ENCODE measurements at places on chromosomes 3 and 15.

DNA sequence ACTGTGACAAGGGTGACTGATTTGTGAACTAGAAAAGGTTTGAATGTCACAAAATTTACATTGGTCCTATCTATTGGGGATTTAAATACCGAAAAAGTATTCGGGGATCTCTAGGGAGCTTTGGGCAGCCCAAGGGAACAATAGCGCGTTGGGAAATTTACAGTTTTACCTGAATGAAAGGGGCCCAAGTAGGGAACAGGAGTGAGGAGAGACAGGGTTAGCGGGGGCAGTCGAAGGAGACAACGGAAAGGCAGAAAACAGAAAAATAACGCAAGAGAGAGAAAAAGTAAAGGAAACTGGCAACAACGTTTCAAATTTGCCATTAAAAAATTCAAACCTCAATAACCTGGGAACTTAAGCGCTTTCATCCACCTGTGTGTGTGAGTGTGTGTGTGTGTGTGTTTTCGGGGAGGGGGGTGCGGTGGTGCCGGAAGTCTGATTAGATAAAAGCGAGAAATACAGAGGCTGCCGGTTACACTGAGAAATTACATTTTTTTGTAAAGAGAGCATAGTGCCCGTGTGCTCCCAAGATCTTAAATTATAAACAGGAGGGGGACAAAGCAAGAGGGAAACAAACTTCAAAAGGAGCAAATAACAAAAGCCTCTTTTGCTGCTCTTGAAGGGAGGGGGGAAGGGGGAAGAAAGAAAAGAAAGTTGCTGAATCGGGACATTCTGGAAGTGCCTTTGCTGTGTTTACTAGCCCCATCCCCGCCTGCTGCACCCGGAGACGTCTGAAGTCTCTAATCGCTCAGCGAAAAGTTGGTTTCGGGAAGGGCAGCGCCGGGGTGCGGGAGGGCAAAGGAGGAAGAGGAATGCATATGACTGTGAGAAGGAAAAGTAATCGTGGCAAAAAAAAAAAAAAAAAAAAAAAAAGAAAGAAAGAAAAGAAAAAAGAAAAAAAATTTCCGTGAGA lies 721 bp upstream of the ZIC1 start:
- no peak for DNase-seq

DNA sequence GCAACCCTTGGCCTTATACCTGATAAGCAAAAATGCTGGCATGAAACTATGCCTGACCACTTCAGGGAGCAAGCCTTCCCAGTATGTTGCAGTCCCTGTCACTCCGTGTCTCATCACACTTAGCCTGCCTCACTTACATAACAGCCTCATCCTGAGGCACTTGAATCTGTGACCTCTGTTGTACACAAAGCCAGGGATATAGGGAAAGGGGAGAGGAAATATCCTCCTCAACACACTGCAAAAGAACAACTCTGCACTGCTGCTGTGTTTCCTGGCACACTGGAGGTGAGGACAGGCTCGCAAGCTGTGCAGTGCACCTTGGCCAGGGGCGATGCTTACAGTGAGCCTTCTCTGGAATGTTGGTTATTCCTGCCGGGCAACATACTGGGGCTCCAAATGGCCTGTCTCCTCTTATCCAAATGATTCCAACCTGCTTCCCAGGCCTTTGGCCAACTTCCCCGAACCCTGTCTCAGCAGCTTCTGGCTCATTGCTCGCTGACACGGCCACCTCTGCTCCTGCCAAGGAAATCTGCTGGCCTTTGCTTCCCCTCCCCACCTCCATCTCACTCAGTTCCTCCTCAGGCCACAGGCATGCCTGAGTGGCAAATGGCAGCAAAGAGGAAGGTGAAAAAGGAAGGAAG lies 109.2 kb downstream of the CD47 start:
- DNase-seq, result no peak

DNA sequence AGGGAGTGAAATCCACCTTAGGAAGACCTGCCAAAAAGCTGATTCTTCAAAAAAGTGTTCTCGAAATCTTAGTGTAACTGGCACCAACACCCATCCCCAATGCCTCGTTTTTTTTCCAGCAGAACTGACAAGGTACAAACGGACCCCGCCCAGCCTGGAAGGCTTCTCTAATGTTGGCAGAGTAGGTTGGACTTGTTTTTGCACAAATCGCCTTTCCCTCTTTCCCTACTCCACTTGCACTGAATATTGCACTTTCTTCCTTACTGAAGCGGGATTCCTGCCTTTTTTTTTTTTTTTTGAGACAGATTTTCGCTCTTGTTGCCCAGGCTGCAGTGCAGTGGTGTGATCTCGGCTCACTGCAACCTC lies 544 bp upstream of the TIMMDC1 start:
- no peak for DNase-seq

GRCh38 chr3:129586746-129587430 lies 19.6 kb downstream of the PLXND1 start:
- DNase-seq, result no peak

- no peak for DNase-seq
Observed at GRCh38 chr3:152241142-152242017, 27.3 kb upstream of the MBNL1 start.

- no peak for DNase-seq
Observed at GRCh38 chr3:12394569-12395271, 89.6 kb upstream of the TSEN2 start.

- DNase-seq, result no peak
Observed at GRCh38 chr15:43908516-43909050, 81.8 kb downstream of the WDR76 start.

DNA sequence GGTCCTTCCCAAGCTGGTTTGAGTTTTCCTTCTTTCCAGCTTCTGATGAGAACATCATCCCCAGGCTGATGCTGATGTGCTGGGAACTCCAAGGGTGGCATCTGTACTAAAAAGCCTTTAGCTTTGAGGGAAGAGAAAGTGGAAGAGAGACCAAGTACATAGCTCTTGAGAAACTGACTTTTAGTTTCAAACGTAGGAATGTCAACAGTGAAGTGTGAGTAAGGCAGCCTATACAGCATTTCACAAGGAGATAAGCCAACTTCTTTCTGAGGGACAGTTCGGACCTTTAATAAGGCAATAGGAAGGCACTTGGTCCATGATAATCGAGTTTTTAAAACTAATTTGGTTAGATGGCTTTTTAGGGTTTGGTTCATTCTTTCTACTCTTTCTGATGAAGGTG lies 53.7 kb downstream of the DLG1 start:
- no peak for DNase-seq

DNA sequence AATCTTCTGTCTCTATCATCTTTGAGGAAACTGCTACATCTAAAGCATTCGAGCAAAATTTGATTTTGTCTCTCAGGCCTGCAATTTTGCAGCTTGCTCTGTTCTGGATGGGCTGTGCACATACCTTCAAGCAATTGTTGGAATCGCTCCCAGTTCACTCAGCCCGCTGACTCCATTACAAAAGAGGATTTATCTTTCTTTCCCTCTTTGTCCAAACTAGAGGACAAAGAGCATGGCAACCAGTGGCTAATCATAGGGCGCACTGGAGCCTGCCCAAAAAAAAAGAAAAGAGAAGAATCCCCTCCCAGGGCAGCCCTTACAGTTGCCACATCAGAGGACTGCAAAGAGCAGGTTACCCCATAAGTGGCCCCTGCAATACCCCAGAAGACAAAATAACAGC lies 49.0 kb upstream of the DUT start:
- no peak for DNase-seq

DNA sequence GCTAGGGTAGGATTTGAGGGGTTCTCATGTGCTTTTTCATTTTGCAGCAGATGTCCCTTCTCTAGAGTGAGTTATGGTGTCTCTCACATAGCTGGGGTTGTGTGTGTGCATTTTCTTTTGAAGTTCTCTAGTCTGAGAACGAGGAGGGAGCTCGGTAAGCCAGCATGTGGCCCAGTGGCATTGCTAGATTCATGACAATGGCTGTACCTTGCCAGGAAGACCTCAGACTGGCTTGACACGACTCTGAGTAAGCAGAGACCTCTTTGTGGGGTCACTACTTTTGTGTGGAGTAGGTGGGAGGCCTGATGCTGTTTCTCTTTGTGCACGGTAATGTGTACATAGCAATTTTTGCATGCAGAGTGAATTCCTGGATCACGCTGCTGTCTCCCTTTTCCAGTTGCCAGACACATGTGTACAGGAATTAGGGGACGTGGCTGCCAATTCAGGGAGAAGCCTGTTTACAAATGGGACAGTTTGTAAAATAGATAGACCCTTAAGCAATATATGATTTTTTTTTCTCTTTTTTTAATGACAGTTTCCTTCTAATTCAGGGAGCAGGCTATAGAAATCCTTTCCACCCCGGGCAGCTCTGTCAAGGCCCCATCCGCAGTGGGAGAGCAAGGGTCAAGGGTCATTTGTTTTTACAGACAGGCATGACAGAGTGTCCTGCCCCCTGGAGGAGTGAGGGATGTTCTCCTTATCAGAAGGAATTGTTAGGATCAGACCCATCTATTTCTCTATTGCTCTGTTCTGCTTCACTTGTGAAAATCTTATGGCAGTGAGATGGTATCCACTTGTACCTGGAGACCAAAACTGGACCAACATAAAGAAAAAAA lies 4.6 kb downstream of the CACNA1D start:
- no peak for DNase-seq

DNA sequence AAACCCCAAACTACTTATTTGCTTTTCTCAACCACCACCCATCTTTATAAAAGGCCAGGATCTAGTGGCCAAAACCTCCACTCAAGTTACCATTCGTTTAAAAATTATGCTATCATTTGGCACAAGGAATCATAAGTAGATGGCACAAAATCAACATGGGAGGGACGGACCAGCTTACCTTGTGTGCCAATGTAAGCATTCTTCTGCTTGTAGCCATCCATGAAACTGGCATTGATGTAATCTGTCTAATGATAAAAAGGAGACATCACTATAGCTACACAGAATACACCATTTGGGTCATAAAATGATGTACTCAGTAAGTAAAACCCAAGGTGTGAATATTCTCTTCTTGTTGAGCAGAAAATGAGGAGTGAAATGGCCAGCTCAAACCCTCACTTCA lies 28.2 kb upstream of the SIN3A start:
- DNase-seq, result no peak

GRCh38 chr15:67225336-67225735 lies 29.1 kb downstream of the AAGAB start:
- no peak for DNase-seq

DNA sequence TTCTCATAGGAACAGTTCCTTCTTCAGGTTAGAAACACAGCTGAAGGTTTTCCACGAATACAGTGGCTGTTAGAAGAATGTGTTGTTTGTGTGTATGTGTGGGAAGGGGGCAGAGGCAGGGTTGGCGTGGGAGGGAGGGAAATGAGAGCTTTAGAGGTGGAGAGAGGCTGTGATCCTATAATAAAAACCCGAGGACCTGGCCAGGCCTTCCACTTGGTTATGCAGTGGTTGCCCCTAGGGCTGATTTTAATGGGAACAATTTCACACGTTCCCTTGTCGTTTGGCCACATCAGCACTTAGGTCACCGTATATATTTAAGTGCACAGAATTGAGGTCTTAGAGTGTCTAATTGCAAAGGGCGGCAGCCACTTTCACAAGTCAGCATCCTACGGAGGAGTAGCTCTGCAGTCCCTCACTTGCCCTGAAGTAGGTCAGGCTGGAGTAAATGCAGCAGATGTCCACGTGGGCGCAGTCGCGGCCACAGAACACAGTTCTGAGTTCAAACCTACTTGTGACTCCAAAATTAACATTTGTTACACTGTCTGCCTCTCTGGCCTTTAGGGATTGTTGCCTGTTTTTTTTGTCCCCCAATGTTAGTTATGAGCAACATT lies 85.6 kb downstream of the PDCD6IP start:
- DNase-seq, result no peak

GRCh38 chr3:148204131-148204530 lies 493.6 kb upstream of the AGTR1 start:
- no peak for DNase-seq

DNA sequence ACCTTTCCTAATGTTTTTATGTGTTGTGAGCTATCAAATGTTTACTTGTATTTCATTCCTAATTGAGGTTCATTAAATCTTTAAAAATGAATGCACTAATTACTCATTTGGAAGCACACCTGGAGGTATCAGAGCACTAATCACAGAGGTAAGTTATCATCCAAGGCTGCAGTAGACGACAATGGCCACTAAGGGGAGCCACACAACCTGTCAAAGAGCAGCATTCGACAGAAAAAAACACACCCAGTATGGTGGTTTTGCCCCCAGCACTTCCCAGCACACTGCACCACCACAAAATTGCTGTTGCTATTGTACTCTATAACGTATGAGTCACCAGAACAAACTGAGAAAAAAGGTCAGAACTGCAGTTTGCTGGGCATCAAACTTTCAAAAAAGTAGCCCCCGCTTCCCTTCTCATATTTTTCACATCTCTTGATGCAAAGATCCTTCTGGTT lies 205.9 kb upstream of the IGF1R start:
- peak; percentile 31 for DNase-seq

DNA sequence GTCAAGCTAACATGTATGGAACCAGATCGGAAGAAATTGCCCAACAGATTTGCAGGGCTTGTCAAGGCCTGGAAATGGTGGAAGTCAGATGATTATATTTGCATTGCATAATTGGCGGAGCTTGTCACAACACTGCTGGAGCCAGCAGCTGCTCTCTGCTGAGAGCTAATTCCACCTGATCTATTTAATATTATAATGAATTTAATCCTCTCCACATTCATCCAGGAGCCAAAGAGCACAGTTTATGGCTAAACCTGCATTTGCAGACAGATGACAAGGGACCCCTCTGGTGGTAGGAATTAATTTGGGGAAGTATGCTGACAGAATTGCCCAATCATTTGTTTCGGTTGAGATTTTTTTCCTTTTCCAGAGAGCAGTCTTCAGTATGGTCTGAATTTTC lies 730.2 kb downstream of the TUSC7 start:
- DNase-seq, result no peak

DNA sequence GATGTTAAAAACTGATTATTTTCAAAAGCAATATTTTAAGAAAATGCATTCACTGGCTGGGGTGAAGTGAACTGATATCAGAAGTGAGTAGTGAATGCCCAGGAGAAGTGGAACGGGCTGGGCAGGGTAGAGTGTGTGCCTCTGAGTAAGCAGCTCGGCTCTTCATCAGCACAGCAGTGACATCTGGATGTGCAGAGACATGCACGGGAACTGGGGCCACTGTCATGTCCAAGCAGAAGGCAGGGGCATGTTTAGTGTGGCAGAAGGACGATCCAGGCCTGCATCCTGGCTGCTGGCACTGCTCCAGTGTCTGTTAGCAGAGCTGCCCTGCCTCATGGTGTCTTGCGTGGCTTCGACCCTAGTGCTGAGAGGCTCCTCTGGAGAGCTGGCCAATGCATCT lies 305.6 kb upstream of the LRRFIP2 start:
- no peak for DNase-seq

GRCh38 chr15:63923993-63924950 lies 90.5 kb upstream of the HERC1 start:
- no peak for DNase-seq

GRCh38 chr15:57296473-57297162 lies 79.7 kb upstream of the CGNL1 start:
- no peak for DNase-seq

DNA sequence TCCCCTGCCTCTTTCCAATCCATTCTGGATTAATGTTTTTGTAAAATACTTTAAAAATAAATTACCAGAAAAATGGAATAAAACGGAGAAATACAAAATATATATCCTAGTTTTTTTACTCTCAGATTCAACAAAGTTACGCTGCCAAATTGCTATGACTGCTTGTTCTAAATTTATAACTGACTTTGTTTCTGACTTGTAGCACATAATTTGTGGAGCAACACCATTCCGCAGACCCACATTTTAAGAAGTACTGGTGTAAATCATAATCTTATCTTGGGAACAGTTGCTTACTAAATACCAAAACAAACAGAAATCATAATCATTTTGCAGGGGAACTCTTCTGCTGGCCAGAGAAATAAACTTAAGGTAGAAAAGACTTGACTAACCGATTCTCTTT lies 339.4 kb upstream of the CBLB start:
- DNase-seq, result no peak

- DNase-seq, result no peak
Observed at GRCh38 chr3:22296601-22297000, 545.6 kb upstream of the ZNF385D start.
